ENCODE measurements at places on chromosomes 1 and 21.
A peak's percentile ranks its signal among the peaks of the same experiment; 100 is the strongest.

DNA sequence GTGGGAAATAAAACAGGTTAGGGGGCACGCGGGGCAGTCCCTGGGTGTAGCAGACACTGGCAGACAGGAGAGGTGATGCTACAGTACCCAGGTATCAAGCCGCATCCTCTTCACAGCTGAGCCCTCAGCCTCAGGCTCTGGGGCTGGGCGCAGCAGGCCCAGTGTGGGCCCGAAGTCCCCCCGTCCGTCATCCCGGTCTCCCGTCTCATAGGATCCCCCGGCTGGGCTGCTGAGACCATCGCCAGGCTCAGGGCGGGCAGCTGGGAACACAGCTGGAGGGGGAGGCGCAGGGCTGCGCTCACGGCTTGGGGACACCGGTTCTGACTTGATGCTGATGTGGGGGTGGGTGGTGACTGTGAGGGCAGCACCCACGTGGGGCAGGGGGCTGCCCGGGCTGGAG is 32.7 kb downstream of the MEF2D start:
- DNase-seq: no peak

GRCh38 chr1:228871314-228872061 is 136.2 kb downstream of the RHOU start:
- no peak for DNase-seq

DNA sequence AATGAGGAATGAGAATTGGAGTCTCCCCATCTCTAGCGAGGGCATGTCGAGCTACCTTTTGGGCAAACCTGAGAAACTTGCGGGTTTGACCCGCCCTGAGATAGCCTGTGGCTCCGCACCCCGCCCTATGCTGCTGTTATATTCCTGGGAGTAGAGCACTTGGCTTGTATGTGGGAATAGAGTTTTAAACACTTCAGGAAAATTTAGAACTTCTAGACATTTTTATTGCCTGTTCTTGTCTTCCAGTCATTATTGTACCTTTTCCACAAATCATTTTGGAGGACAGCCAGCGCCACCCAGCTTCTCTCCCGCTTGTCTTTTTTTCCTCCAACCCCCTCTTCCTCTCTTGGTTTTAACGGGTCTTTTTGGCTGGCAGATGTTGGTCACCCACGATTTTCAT is 738 bp downstream of the GNPAT start:
- DNase-seq: peak; percentile 37

DNA sequence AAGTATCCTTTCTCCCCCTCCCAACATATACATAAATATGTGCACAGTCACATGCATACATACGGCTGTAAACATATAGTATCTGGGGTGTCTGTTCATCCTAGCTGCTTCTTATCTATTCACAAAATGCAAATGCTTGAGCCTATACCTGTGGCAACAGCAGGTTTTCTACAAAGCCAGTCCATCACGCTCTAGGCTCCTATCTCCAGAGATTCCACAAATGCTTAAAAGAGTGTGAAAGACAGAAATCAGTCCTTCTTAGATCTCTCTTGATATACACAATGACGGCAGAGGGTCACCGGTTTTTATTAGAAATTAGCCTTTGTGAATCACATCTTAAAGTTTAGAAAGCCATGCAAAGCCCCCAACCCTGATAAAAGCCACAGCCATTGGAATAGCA is 139.4 kb downstream of the TPR start:
- DNase-seq: no peak

GRCh38 chr1:54045496-54045895 is 7.5 kb downstream of the TMEM59 start:
- no peak for DNase-seq

DNA sequence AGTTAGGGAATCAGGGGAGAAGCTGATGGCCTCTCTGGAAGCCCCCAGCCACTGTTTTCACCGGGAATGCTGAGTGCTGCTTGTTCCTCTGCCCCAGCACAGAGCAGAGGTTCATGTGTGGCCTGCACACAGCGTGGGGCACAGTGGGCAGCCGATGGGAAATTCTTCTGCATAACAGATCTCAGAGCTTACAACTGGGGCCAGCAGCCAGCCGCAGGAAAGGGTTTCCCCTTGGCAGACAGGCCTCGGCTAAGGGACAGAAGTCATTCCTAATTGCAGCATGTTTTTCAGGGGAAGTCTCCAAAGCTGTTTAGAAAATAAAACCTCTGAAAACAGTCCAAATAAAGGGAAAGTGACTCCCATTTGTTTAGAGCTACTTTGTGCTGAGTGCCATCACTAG is 22.6 kb downstream of the HMGB4 start:
- DNase-seq: no peak

DNA sequence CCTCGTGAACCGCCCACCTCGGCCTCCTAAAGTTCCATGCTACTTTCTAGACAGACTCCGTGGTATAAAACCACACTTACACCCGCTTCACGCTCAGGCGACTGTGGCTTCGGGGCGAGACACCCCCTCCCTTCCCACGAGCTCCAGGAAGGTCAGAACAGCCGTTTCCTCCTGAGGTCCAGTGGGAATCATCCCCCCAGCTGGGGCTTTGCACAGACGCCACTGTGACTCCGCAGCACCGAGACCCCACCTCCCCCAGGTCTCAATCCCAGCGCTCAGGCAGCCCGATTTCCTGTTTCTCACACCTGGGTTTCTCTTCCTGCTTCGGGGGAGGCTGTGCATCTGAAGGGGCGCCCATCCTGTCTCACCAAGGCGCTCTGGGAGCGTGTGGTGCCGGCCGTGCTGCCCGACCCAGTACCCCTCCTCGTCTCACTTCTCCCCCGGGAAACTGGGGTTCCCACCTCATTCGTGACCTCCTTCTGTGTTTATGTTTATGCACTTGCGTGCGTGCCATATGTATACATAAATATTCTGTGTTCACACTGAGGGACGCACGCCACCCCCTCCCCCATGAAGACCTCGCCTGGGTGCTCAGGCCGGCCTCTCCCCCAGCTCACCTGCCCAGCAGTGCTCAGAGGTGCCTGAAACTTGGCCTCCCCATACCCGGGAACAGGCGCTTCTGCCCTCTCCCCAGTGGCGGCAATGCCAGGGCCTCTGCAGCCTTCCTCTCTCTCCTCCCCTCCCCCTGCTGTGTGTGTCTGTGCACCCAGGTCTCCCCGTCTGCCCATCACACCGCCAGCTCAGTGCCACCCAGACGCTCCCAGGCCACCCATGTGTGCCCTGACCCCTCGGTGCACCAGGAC is 14.6 kb downstream of the SLC35E2B start:
- peak; percentile 75 for DNase-seq

DNA sequence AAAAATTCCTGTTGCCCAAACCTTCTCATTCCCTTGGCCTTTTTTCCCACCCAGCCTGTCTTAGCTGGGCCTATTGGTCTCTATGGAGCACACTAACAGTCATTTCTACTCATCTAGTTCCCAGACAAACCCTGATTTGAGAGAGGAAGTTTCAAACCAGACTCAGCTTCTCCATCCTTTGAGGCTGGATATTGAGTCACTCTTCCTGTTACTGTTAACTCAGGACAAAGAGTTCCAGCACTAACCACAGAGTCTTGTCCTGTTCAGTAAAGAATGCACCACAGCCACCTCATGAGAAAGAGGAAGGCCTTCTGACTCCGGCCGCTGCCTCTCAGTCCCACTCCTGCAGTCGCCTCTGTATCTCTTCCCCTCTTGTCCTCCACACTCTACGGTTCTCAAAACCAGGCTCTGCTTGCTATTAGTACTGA is 137.8 kb downstream of the PTPRC start:
- DNase-seq: no peak

DNA sequence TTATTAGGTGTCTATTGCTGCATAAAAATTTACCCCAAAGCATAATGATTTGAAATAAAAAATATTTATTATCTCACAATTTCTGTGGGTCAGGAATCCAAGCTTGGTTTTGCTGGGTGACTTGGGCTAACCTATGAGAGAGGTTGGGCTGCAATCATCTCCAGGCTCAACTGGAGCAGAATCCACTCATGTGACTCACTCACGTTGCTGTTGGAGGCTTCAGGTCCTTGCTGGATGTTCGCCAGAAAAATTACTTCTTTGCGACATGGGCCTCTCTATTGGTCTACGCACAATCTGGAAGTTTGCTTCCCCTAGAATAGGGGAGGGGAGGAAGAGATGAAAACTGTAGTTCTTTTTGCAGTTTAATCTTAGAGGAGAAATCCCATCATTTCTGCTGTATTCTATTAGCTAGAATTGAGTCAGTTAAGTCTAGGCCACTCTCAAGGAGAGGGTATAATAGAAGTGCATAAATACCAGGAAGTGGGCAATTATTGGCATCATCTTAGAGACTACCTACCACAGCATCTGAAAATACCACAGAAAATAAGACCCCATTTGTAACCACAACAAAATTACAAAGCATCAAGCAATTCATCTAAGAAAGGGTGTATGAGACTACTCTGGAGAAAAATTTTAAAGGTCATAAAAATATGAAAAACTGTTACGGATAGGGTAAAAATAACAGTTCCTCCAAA is 5.7 kb upstream of the FASLG start:
- DNase-seq: no peak

DNA sequence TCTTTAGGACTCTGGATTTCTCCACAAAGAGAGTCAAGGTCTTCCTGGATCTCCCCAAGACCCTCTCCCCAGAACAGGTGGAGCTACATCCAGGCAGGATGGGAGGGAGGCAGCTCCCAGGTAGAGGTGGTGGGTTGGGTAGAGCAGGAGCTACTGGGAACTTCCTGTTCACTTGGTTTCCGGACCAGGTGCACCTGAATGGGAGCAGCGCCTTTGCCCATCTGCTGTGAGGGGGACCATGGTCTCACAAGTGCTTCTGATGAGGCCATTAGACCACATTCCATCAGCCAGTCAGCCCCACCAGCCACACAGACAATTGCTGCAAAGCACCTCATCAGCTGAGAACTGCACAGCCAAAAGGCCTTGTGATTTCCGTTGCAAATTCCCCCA is 188.8 kb downstream of the MATN1 start:
- DNase-seq: no peak

- DNase-seq: no peak
These were observed 69.8 kb upstream of the WARS2 start for GRCh38 chr1:119210296-119210649.

DNA sequence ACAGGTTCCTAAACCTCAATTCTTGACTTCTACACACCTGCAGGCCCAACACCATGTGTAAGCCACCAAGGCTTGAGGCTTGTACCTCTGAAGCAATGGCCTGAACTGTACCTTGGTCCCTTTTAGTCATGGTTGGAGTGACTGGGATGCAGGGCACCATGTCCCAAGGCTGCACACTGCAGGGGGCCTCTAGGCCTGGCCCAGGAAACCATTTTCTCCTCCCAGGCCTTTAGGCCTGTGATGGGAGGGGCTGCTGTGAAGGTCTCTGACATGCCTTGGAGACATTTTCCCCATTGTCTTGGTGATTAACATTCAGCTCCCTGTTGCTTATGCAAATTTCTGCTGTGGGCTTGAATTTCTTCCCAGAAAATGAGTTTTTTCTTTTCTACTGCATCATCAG is 75.8 kb upstream of the ZNF678 start:
- no peak for DNase-seq

GRCh38 chr21:41701749-41702148 is 65.1 kb downstream of the RIPK4 start:
- no peak for DNase-seq

DNA sequence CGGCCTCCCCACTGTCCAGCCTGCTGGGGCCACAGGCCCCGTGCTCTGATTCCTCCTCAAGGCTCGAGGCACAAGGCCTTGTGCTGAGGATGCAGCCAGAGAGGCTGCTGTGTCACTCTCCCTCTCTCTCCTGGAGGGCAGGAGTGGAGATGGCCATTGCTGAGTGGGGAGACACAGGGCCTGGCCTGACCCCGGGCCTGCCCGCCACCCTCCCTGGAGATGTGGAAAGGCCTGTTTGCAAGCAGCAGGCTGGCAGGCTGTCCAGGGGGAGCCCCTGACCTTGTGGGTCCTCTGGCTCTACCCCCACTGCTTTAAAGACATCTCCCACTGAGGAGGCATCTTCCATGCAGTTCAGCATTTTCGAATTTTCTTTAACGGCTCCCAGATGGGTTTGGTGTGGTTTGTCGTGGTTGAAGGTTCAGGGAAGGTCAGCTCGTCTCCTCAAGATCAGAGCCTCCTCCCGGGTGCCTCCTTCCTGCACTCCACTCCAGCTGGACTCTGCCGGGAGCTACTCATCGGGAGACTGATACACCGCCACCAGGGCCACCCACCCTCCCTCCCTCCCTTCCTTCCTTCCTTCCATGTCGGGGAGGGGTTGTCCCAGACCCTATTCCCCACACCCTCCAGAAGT is 69.1 kb downstream of the SPSB1 start:
- no peak for DNase-seq

- no peak for DNase-seq
These were observed 15.4 kb upstream of the OTUD3 start for GRCh38 chr1:19866758-19867157.

- DNase-seq: no peak
These were observed 108.0 kb downstream of the HLCS start for GRCh38 chr21:36858320-36858957.

DNA sequence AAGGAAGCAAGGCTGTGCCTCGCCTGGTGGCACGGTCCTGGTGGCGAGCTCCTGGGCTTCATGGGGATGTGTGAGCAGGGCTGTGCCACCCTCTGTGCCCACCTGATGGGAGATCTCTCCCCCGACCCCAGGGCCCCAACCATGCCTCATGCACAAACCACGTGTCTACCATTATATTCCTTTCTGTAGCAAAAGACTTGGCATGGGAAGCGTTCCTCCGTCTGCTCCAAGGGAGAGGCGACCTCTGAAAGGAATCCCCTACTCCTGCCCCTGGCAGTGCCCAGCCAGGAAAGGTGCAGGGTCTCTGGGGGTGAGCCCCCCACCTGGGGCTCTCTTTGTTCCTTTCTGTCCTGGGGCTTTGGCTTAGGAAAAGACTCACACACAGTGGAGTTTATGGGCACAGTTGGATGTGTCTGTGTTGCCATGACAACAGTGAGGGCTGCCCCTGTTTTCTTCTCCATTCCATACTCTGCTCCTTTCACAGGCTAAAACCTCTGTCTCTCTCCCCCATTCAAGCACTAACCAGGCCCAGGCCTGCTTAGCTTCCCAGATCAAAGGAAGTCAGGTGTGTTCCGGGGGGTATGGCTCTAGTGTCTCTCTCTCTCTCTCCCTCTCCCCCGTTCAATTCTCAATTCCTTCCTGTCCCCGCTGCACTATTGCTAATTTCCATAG is 21.4 kb upstream of the LRRN2 start:
- DNase-seq: no peak

GRCh38 chr1:5950201-5950895 is 41.9 kb downstream of the NPHP4 start:
- DNase-seq: no peak

DNA sequence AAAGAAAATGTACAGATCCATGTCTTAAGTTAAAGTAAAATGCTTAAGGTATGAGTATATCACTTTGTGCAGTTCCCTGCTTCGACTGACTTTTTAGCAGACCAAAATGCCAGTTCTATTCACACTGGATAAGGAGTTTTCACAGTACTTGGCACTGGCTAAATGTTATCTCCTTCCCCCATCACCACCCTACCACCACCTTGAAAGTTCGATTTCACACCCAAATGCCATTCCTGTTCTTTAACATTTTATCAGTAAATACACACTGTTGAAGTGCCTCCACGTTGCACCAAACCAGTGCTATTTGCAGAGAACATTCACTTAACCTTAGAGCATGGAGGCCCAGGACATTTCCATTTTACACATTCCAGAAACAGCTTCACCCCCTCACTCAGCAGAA is 100.0 kb downstream of the URB2 start:
- no peak for DNase-seq

All from activated CD8-positive, alpha-beta T cell treated with anti-CD3 and anti-CD28 coated beads for 36 hours (primary cell).